WTC11 (cell line): ENCODE measurements at places on chromosomes 1 and 21.

DNA sequence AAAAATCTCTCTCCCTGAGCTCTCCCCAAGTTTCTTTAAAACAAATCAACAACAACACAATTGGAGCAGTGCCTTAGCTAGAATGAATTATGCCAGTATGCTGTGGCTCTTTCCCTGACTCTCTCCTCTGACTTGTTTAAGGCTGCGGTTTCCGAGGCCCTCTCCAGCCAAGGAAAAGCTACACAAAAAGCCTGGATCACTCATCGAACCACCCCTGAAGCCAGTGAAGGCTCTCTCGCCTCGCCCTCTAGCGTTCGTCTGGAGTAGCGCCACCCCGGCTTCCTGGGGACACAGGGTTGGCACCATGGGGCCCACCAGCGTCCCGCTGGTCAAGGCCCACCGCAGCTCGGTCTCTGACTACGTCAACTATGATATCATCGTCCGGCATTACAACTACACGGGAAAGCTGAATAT, 1.9 kb downstream of the S1PR1 start:
- peak; percentile 93 for DNase-seq

- no peak for DNase-seq
These were observed 142.0 kb upstream of the KCNJ15 start for GRCh38 chr21:38114717-38115333.

DNA sequence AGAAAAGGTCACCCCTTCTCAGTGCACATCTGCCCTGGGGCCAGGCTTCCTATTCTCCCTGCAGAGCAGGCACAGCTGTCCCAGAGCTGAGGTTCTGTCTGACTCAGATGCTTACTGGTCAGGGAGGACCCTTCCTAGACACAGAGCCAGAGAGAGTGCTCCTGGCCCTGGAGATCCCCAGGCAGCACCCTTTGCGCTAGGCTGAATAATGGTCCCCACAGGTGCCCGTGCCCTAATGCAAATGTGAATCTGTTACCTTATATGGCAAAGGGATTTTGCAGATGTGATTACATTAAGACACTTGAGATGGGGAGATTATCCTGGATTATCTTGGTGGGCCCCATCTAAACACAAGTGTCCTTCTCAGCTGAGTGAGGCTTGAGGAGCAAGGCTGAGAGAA, 2.6 kb upstream of the TNNI1 start:
- no peak for DNase-seq

GRCh38 chr1:59169703-59170102, 127.2 kb upstream of the FGGY start:
- no peak for DNase-seq

DNA sequence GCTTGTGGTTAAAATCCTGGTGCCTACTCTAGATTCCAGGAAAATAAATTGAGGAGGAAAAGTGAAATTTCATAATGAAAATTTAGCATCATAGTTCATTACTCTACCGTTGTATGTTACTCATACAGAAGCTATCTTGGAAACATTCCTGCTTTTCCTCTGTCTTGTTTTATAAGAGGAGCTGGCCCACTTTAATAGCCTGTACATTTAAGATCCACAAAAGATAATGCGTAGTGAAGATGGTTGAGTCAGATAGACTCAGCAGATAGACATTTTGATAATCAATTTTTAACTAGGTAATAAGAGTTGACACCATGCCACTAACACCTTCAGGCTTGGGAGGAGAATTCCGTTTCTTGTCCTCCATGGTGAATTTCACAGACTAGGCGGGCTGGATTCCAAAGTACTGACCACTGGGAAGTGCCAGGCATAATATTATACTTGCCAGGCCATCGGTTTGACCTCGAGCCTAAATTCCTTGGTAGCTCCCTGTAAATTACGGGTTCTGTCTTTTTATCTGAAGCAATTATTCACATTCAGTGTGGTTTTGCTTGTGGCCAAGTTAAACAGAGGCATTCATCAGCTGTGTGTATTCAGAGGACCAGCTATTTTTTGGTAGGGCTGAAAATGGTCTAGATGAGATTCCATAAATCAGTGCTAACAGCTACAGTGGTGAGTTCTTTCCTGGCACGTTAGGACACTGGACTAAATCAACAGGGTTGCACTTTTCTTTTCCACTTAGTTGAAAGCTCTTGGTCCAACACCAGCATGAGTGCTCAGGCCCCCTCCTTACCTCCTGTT, 111.9 kb upstream of the KAZN start:
- DNase-seq = no peak

DNA sequence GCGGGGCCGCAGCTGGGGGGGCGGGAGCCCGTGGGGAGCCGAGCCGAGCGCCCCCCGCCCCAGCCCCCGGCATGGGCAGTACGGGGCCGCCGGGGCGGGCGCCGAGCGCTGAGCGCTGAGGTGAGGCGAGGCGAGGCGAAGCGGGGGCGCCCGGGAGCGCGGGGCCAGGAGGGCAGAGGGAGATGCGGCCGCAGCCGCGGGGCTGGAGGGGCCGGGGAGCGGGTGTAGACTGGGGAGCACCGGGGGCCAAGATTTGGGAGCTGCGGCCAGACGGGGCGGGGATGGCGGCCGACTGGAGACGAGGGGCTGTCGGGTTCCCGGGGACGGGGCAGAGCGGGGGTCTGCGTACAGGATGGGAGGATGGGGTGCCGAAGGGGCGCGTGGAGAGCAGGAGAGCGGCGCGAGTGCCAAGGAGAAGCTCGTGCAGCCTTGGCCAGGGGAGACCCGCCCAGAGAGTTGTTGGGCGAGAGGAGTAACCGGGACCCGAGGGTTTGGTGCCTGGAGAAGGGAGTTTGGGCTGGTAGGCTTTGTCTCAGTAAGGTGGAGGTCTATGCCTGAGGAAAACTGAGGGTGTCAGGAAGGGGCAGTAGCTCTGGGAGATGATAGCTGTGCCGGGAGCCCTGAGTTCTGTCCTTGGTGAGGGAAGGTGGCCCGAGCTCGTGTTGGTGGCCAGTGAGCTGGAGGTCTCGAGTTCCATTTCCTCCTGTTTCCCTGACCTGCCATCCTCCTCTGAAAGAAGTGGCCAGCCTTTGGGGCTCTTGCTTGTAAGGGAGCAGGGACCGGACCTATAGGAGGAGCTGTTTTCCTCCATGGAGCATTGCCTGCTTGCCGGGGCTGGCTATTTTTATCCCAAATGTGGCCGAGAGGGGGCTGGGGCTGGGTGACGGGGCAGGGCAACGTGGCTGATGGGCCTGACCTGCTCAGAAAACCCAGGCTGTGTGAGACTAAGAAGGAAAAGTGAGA, 539 bp downstream of the ATP8B2 start:
- peak; percentile 77 for DNase-seq

GRCh38 chr1:33396188-33397124, 34.4 kb downstream of the PHC2 start:
- no peak for DNase-seq

- DNase-seq = no peak
These were observed 88.2 kb upstream of the PALMD start for GRCh38 chr1:99557546-99558202.

DNA sequence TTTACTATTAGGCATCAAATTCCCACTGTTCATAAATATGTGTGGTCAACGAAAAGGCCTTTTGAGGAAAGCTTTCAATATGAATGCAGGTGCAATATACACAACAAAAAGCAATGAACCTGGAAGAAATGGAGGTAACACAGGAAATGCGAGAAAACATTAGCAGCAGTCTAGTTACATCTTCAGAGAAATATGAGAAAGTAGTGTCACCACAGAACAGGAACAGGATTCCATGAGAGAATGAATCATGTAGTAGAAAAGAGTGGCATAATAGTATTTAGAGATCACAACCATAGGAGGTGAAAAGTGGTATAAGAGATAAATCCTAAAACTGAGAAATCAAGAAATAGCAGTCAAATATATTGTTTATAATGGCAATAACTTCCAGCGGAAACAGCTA, 103.7 kb downstream of the AK5 start:
- DNase-seq = no peak

DNA sequence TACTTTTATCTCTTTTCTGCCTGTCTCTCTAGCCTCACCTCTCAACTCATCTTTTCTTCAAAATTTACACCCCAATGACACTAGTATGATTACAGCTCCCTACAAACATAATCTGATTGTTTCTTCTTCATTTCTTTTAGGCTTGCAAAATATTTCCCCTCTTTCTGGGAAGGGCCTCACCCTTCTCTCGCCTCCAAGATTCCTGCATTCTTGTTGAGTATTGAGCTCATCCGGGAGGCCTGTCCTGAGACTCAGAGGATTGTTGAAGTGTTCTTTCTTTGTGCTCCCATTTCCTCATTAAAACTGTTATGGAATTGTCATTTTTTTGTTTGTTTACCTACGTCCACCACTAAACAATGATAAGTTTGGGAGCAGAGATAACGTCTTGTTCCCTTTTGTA, 99.1 kb upstream of the CHRM3 start:
- DNase-seq = no peak

DNA sequence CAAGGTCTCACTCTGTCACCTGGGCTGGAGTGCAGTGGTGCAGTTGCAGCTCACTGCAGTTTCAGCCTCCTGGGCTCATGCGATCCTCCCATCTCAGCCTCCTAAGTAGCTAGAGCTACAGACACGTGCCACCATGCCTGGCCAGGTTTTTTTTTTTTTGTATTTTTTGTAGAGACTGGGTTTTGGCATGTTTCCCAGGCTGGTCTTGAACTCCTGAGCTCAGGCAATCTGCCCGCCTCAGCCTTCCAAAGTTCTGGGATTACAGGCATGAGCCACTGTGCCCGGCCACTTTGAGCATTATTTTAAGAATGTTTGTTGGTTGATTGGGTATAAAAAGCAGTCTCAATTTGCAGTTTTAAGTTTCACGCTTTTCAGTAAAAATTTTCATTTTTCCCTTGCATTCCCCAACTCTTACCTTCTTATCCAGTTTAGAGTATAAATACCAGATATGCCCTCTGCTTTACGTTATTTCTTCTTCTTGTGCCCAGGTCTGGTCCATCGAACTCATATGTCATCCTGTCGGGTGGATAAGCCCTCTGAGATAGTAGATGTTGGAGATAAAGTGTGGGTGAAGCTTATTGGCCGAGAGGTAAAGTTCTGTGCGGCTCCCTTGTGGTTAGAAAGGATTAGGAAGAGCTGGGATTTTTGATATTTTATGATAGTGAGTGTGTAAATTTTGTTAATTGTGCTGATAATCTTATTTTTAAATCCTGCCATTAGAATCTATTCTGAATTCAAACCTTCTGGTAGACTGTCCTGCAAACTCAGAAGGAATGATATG, 36.0 kb downstream of the FABP3 start:
- DNase-seq = no peak

- peak; percentile 66 for DNase-seq
These were observed at the start of gene PRKAA2 for GRCh38 chr1:56644919-56645676. TSS of gene PRKAA2 (plus strand) at chr1:56645314. CDS start at chr1:56645388, 74 bp downstream.

- no peak for DNase-seq
These were observed 121.0 kb upstream of the IRF2BP2 start for GRCh38 chr1:234730770-234731568.

DNA sequence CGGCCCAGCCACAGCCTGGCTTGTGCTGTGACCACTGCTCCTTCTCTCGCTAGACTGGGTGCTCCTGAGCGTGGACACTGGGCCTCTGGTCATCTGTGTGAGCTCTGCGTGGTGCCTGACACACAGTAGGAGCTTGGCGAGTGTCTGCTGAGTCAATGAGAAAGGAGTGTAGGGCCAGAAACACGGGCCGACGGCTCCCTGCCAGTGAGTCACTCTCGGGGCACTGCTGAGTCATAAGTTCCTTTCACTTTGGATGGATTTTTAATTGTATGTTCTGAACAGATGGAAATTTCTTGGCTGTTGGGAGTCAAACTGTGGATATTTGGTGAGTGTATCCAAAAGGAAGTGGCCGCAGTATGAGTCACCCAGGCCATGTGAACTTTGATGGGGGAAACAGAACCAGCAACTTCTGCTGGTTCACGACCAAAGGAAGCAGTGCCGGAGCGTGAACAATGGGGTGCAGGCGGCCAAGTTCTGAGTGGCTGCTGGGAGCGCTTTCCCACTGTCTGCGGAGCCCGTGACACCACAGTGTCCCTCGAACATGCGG, 41.0 kb upstream of the COL18A1 start:
- DNase-seq = no peak

DNA sequence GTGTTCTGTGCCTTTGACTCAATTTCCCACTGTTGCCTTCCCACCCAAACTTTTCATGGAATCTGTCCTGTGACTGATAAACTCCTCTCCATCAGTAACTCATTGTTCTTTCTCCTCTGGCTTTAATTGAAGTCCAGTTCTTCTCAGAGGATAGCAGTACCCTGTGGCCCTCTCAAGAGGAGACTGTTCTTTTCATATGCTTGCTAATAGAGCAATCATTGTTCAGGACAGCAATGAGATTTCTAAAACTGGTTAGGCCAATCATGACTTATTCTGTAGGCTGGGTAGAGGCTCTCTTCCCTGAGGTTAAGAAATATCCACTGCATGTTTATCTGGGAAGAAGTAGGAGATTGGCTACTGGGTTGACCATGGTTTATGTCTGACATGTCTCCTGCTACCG, 98.8 kb downstream of the CHD1L start:
- no peak for DNase-seq

GRCh38 chr1:207241164-207241934, 80.1 kb upstream of the CD55 start:
- DNase-seq = no peak

- DNase-seq = no peak
These were observed 47.8 kb downstream of the PRRX1 start for GRCh38 chr1:170711682-170712081.

GRCh38 chr1:97565886-97566285, 354.9 kb downstream of the DPYD start:
- DNase-seq = no peak

DNA sequence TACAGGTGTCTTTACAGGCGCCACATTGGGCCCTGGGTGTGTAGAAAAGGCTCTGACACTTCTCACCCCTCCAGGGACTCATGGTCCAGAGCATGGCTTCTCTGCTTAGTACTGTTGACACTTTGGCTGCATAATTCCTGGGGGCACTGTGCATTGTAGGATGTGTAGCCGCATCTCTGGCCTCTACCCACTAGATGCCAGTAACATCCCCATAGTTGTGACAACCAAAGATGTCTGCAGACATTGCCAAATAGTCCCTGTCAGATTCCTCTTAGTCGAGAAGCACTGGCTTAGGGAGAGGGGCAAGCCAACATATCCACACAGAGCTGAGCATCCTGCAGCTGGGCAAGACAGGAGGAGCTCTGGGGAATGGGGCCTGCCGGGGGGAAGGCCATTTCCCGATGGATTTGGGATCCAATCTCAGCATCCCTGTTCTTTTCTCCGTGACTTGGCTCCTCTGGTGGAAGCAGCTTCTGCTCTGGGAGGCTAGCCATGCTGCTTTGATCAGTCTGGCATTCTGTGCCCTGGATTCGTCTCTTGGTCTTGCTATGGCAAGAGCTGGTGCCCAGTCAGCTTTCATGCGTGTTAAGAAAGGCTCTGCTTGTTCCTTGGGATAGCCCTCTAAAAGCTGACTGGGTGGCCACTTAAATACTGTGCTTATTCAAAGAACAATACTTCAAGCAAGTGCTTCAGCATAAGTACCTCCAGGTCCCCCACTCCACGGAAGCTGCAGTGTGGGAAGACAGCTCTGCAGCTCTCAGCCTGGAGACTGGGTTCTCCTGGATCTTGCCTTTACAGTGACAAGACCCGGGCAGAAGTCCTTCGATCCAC, 38.3 kb upstream of the SCMH1 start:
- DNase-seq = no peak
